ENCODE measurements at places on chromosomes 6 and 20.

DNA sequence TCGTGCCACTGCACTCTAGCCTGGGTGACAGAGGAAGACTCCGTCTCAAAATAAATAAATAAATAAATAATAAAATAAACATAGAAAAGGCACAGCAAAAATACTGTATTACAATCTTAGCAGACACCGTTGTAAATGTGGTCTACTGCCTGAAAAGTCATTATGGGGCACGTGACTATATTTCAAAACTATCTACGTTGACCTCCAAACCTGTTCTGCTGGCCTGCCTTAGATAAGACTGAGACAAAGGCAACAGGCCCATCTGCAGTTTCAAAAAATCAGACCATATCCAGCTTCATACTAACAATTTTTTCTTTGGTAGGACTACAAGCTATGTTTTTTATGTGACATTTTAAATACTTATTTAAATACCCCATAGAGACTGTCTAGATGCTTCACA is 59.1 kb downstream of the AGPAT4 start:
- DNase-seq, result no peak

DNA sequence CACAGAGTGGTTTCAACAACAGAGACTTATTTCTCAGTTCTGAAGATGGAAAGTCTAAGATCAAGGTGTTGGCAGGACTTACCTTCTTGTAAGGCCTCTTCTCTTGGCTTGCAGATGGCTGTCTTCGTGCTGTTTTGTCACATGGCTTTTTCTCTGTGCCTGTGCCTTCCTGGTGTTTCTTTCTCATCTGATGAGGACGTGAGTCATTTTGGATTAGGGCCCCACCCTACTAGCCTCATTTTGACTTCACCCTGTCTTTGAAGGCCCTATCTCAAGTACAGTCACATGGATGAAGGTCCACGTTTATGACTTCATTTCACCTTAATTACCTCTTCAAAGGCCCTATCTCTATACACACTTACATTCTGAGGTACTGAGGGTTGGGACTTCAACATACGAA is 41.4 kb upstream of the LAMA2 start:
- no peak for DNase-seq

DNA sequence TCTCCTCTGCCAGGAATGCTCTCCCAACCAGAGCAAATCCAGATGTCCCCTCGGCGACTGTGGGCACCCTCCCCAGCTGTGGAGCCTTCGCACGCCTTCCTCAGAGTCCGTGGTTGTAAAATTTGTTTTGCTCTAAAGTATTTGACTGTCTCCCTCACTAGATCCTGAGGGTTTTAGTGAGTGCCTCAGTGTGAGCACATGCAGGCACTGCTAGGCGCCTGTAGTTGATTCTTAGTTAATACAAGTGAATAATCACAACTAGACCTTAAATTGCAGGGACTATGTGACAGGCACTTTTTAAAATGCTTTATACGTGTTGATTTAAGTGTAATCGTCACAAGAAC is 680 bp upstream of the MTCH1 start:
- no peak for DNase-seq

- no peak for DNase-seq
Observed at GRCh38 chr6:5403609-5404008, 142.3 kb downstream of the FARS2 start.

- DNase-seq, result peak; percentile 18
Observed at GRCh38 chr6:125906158-125906998, 50.2 kb upstream of the HINT3 start.

DNA sequence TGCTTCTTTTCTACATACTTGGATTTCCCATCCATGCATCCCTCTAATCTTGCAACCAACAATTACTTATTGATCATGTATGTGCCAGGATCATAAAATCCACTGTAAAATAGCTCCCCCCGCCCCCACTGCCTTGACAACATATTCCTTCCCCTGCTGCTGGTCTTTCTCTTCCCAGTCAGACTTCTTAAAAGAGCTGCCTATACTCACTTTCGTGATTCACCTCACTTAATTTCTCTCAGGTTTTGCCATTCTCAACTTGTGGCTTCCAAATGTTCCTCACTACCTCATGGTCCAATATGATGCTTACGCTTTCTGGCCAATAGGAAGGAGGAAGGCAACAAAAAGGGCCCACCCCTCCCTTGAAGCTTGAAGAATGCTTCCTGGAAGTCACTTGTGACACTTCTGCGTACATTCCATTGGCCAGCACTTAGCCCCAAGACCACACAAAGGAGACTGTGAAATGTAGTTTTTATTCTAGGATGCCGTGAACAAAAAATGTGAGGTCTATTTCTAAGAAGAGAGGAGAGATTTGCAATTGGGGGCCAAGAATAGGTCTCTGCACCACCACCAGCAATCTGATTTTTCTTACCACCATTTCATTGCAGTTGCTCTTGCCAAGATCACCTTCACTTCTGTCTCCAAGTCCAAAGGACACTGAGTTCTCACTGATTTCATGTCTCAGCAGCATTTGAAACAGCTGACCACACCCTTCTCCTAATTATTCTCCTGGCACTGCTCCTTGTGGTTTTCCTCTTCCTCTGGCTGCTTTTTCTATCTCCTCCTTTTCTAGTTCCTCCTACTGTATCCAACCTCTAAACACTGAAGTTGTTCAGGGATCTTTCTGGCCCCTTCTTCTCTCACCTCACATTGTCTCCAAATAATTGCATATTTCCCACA is 30.8 kb downstream of the CD164 start:
- no peak for DNase-seq

- DNase-seq, result no peak
Observed at GRCh38 chr6:54722328-54722727, 124.2 kb upstream of the FAM83B start.

GRCh38 chr6:4130357-4130987 is 4.9 kb downstream of the ECI2 start:
- no peak for DNase-seq

GRCh38 chr6:137264311-137265075 is 45.3 kb upstream of the IFNGR1 start:
- DNase-seq, result no peak

GRCh38 chr6:145086197-145086596 is 649.1 kb downstream of the EPM2A start:
- no peak for DNase-seq

DNA sequence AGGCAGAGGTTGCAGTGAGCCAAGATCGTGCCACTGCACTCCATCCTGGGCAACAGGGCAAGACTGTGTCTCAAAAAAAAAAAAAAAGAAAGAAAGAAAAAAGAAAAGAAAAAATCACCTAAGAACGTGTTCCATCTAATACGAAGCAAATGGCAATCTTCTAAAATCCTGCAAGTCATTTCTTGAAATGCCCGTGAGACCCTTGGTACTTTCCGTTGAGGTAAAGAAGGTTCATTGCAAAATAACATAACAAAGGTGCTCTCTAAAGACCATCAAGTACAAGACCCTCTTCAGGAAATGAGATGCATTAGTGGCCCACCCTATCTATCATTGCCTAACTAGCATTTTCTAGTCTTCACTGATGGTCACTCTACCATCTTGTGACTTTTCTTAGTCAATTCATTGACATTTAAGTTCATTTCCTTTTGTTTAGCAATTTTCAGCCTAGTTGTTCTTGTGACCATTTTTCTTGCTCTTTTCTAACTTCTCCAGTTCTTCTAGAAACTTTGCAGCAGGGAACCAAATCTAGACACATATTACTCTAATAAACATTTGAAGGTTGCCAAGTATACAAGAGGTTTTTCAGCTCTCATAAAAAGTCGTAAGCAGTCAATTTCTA is 14.0 kb downstream of the MBOAT1 start:
- DNase-seq, result no peak

GRCh38 chr6:155461556-155461955 is 5.9 kb upstream of the NOX3 start:
- DNase-seq, result no peak

DNA sequence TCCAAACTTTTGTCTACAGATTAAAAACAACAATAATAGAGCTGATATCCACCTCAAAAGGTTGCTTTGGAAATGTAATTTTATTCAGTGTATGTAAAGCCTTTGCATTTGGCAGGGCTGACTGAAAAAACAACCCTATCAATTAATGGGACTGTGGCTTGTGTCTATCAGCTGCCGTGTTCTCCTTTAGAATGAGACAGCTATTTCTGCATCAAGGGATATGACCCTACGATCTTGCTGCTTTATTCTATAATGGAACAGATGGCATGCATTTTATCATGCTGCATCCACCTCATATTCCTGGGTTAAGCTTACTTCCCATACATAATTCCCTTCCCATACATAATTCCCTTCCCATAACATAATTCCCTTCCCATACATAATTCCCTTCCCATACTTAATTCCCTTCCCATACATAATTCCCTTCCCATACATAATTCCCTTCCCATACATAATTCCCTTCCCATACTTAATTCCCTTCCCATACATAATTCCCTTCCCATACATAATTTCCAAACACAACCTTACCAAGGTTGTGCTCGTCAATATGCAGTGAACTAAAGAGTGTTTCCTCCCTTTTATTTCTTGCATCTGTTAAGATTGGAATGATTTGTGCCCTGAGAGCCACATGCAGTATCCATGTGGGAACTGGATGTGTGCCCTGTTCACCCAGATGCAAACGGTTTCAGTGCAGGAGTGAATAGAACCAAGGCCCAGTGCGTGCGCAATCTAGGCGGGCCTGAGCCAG is 26.8 kb downstream of the SERPINB6 start:
- DNase-seq, result no peak

DNA sequence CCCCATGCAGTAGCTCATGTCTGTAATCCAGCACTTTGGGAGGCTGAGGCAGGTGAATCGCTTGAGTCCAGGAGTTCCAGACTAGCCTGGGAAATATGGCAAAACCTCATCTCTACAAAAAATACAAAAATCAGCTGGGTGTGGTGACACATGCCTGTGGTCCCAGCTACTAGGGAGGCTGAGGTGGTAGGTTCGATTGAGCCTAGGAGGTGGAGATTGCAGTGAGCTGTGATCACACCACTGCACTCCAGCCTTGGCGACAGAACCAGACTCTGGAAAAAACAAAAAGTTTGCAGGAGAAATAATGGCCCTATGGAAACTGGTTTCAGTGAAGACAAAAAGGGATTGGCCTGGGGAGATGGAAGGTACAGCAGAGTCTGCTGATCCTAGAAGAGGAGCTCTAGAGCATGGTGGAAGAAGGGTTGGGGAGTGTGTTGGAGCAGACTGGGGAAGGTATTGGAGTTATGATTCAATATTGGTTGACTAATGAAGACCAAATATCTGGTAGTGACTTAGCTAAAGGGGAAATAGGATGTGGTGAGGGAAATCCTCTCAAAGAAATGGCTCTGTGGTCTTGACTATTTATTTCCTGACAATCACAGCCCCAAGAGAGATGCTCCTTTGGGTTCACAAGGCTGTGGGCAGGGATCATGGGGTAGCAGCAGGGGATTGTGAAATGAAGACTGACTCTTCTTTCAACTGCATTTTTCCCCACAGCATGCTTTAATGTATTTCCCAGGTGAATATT is 281.9 kb downstream of the UTRN start:
- DNase-seq, result no peak

DNA sequence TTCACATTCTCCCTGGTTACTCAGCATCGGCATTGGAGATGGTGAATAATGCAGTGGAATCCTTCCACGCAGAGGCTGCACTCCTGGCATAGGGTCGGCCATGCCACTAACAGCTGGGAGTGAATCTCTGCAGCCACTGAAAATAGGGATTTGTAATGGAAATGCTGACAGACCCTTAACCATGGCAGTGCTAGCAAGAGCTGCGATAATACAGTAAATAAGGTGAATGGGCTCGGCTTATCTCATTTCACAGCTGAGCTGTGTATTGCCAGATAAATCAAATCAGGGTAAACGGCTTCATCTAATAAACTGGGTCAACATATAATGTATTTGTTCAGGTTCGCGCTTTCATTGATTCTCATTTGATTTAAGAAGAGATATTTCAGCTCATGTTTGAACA is 156.8 kb downstream of the SLC35B3 start:
- no peak for DNase-seq

- no peak for DNase-seq
Observed at GRCh38 chr6:139062932-139063646, 34.5 kb downstream of the ABRACL start.

DNA sequence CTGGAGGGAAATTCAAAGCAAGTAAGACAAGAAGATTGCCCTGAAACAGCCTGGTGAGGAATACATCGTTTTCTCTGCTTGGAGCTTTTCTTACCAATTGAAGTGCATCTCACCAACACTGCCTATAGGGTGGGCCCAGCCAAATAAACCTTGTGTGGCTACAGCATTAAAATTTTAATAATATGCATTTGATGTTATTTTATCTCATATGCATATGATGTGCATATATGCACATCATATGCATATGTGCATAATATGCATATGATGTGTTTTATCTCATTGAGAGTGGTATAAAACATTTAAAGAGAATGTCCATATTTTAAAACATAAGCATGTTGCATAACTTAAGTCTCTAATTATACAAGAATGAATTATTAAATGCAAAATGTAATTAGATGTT is 328.6 kb upstream of the ARID1B start:
- no peak for DNase-seq

DNA sequence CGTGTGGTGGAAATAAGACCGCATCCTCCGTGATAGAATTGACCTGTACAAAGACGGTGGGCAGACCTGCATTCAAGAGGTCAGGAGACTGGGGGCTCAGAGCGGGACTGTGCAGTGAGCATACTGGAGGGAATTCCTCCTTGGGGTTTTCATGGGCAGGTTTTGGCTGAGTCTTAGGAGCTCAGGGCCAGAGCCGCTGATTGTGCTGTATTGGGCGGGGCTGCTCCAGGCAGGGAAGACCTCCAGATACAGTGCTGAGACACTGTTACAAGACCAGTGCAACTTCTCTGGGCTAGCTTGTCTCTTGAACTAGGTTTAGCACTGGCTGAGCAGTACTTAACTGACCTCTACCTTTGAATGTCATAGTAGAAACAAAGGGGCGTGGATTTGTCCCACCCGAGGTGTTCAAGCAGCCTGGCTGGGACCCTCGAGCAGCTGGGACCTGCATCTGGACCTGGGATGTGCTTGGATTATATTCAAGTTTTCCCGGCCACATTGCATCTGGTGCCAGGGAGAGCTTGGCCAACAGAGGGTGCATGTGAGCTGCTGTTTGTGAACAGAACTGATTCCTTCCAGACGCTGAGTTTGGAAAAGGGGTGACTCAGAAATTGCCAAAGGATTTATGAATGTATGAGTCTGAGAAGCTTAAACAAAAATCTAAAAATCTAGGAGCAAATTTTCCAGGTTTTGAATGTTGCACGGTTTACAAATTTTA is 33.4 kb upstream of the SLC22A1 start:
- no peak for DNase-seq

- no peak for DNase-seq
Observed at GRCh38 chr6:143262859-143263258, 187.6 kb downstream of the ADAT2 start.

DNA sequence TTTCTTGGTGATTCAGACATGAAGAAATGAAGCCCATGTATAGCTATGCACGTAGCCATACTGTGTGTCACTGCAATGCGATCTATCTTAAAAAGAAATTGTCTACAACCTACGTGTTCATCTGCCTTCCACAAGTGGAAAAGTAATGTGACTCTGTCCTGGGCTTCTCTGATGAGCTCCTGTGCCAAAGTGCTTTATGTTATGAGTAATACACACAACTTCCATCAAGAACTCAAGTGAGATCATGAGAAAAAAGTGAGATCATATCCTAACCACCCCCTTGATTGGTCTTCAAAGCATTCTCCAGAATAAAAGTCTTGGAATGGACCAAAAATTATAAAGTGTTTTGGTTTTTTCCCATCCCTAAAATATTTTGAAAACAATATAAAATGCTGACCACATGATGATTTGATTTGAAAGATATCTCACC is 114.3 kb downstream of the DST start:
- no peak for DNase-seq
